Activated CD8-positive, alpha-beta memory T cell treated with anti-CD3 and anti-CD28 coated beads, Interleukin-2, amount 50 U/mL, for 48 hours (primary cell): ENCODE measurements at places on chromosomes 5 and 9.
A peak's percentile ranks its signal among the peaks of the same experiment; 100 is the strongest.

GRCh38 chr9:87898151-87898550 lies 15.5 kb downstream of the SPATA31E1 start:
- no peak for DNase-seq

DNA sequence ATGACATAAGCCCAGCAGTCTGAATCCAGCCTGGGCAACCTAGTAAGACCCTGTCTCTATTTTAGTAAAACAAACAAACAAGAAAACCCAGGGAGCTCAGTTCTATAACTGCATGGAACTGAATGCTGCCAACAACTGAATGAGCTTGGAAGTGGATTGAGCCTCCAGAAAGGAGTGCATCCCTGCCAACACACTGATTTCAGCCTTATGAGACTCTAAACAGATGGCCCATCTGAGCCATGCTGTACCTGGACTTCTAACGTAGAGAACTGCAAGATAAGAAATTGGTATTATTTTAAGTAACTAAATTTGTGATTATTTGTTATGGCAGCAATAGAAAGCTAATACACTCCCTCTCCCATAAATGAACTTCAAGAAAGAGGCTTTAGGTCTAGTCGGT lies 150.4 kb upstream of the RAI14 start:
- DNase-seq = no peak

GRCh38 chr5:72036951-72037350 lies 70.3 kb upstream of the MAP1B start:
- no peak for DNase-seq

DNA sequence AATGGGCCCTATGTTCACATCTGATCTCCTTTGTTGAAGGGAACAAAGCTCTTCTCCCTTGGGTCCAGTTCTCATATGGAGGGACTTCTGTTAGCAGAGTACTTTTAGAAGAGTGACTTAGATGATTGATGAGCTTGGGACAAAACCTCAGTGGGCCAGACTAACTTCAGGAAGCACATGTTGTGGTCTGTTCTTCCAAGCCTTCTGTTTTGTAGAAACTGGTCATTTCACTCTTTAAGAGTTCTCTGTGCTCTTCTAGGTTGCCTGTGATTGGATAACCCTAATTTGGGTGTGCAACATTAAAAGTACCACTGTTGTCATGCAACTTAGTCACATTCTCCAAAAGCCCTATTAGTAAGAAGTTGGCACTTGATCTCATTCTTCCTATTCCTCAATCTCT lies 183.5 kb upstream of the ACO1 start:
- DNase-seq = no peak

- DNase-seq = no peak
Measured at GRCh38 chr5:79111960-79112702, 522 bp downstream of the BHMT start.

DNA sequence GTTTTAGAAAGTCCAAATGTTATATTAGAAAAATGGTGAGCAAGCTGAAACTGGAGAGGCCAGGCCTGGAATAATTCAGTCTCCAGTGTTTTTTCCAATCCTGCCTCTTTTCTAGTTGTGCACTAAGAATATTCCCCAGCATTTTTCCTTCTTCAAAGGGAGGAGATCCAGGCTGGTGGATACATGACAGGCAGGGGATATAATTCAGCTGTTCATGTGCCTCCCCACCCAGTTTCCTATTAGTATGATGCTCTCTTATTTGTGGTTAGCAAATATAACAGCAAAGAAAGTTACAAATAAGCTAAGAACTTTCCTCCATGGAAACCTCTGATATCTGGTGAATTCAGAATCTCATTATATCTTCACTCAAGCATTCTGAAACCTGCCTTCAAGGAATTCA lies 216.4 kb downstream of the TARS1 start:
- no peak for DNase-seq

DNA sequence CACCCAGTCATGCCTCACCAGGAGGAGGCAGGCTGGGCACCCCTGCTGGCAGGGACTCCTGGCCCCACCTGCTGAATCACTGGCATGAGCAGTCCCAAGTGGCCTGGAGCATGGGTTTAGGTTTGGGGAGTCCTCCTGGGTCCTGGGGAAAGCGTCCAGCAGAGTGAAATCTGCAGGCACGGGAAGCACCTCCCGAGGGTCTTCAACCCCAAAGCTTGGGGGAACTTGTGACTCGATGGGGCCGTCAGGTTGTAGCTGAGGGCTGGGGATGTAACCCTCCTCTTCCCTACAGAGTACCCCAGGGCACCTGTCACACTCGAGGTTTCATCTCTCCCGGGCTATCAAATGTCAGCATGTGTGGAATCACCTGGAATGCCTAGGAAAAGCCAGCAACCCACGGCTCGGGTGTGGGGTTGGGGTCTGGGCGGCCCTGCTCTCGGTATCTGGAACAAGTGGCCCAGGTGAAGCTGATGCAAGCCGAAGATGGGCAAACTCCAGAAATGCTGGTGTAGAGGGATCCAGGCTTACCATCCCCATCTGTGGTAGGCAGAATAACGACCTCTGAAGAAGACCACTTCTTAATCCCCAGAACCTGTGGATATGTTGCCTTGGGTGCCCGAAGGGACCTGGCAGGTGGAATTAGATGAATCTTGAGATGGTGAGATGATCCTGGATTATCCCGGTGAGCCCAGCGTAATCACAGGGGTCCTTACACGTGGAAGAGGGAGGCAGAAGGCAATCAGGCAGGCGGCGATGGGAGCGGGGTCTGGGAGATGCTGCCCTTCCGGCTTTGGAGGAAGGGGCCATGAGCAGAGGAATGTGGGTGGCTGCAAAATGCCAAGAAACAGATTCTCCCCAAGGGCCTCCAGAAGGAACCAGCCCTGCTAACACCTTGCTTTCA lies 6.1 kb upstream of the RASGEF1C start:
- no peak for DNase-seq

- no peak for DNase-seq
Measured at GRCh38 chr9:15885464-15885863, 332.6 kb downstream of the CCDC171 start.

- no peak for DNase-seq
Measured at GRCh38 chr5:107958432-107958831, 287.7 kb upstream of the EFNA5 start.

DNA sequence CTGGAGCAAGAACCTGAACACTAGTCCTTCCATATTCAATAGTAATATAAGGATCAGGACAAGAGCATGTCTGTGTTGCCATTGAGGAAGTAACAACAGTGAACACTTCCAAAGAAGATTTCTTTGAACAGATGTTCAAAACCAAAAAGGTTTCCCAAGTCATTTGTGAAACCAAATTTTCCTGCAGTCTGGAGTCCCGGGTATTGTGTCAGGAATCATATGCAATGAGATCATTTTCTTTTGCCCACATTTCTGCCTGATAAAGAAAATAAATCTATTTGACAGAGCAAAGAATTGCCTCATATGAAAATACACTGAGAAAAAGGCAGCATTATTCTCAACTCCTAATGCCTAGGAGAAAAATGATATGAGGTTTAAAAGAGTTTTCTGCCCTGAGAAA lies 151.7 kb downstream of the SNX18 start:
- DNase-seq = no peak

- no peak for DNase-seq
Measured at GRCh38 chr5:168881427-168882149, 302.4 kb upstream of the PANK3 start.

- no peak for DNase-seq
Measured at GRCh38 chr9:88949425-88949824, 41.8 kb upstream of the S1PR3 start.

- no peak for DNase-seq
Measured at GRCh38 chr9:112069318-112070169, 105.6 kb downstream of the SUSD1 start.

DNA sequence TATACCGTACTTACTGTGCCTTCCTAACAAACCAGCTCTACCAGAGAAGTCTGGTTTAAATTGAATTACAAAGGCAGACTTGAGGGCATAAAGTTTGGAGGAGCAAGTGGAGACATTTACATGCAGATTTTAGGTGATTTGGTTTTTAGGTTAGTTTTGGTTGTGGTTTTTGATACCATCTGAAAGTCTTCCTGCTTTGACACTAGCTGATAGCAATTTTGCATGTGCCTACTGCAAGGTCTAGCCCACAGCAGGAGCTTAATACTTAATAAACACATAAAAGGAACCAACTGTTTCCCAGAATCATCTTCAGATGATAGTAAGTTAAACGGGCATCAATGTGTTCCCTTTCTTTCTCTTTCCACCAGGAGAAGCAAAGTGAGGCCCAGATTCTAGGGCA lies 3.4 kb upstream of the ESM1 start:
- no peak for DNase-seq

GRCh38 chr5:75017971-75018370 lies 34.4 kb downstream of the GCNT4 start:
- DNase-seq = no peak

GRCh38 chr5:377326-377981 lies 55.9 kb downstream of the AHRR start:
- DNase-seq = peak; percentile 58

DNA sequence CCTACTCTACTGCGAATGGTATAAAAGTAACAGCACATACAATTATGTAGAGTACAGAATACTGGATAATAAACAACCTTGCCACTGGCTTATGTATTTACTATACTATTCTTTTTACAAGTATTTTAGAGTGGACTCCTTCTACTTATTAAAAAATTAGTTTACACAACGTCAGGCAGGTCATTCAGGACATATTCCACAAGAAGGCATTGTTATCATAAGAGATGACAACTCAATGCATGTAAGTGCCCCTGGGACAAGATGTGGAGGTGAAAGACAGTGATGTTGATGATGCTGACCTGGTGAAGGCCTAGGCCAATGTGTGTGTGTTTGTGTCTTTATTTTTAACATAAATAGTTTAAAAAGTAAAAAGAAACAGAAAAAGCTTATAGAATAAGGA lies 421.7 kb downstream of the CDH12 start:
- DNase-seq = no peak

DNA sequence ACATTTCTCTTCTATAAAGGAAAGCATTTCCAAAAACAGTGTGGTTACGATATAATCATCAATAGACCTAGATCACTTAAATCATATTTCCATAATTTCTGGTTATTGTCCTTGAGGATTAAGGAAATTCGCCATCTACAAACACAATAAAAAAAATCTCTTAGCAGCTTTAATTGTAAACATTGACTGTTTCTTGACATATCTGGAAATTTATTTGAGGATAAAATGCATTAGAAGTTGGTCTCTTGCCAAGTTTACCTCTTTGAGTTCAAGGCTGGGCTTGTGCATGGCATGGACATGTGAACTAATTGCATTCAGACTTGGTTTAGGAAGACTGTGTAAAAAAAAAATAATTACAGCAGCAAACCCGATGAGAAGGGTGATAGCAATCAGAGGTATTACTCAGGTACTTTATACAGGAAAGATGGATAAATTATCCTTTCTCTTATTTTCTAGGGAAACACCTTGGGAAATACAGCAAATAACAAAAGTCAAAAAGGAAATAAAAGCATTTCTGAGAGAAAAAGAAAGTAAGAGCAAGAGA lies 237.9 kb downstream of the SLF1 start:
- no peak for DNase-seq

- DNase-seq = no peak
Measured at GRCh38 chr5:9082996-9083395, 462.9 kb downstream of the SEMA5A start.

DNA sequence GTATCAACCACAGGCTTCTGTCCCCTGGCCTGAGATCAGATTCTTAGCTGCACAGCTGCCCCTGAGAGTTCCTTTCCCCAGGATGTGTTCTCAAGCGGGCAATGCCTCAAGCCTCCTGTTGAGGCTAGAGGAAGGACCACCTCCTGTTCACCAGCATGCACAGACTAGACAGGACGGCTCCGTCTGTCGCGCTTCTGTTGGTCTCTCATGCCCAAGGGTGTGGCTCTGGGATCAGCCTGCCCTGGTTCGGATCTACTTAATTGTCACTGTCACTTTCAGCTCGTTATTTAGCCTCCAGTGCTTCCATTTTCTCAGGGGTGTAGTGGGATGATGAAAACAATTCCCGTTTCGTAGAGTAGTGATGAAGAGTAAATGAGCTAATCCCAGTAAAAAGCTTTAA lies 103.1 kb downstream of the KCNIP1 start:
- DNase-seq = no peak

DNA sequence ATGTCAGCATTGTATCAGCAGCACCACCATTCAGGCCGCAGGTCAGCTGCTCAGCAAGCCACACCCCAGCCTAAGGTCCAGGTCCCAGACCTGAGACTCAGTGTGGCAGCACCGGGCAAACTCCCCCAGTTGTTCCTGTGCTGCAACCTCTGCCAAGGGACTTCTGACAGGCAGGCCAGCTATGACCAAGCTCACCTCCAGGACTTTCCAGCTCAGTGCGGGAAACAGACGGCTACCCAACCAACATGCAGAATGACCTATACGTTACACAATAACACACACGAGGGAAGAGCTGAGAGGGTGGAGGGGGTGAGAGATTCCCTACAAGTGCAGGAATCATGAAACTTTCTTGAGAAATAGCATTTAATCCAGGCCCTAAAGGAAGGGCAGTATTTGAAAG lies 143.7 kb downstream of the FSTL4 start:
- DNase-seq = no peak

DNA sequence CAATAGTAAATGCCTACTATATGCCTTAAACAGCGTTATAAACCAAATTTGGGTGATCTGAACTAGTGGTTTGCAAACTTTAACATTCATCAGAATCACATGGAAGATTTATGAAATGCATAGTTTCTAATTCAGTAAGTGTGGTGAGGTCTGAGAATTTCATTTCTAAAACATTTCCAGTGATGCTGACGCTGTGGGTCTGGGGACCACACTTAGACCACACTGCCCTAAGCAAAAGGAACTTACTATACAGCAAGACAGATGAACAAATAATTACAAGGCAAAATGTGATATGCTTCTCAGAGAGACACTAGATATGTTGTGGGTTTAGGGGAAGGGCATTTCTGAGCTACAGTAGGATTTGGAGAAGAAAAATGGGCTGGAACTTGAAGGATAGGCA lies 72.6 kb downstream of the OXCT1 start:
- DNase-seq = no peak

- no peak for DNase-seq
Measured at GRCh38 chr5:359301-359897, 37.9 kb downstream of the AHRR start.

- DNase-seq = no peak
Measured at GRCh38 chr5:147507480-147508126, 2.3 kb downstream of the DPYSL3 start.
